ENCODE measurements at places on chromosomes 4 and X.

DNA sequence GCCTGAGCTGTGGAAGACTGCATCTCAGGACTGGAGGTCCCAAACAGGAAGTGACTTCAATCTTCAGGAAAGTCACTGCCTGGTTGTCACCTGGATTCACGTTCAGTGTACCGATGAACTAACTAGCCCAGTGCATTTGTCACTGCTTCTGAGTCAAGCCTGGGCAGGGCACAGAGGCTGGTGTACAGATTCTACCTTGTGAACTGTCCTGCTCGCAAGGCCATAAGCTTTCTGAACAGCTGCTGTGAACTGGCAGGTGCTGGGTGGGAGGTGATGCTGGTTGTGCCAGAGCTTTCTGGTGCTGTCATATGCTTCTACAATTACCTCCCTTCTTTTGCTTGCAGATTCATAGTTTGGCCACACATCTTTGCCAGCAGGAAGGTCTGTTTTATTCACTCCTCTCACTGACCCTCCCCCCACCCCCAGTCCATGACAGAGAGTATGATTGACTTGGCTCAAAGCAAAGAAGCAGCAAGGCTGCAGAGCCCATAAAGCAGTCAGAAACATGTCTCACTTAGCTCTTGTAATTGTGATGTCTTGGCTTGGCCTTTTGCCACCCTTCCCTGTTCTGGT, 40.5 kb downstream of the ZCCHC12 start:
- DNase-seq: no peak

GRCh38 chr4:52573551-52573950, 85.5 kb downstream of the USP46 start:
- DNase-seq: no peak

- no peak for DNase-seq
Observed at GRCh38 chr4:8207314-8207713, 8.2 kb downstream of the SH3TC1 start.

GRCh38 chr4:6047130-6047673, 29.0 kb upstream of the C4orf50 start:
- no peak for DNase-seq

DNA sequence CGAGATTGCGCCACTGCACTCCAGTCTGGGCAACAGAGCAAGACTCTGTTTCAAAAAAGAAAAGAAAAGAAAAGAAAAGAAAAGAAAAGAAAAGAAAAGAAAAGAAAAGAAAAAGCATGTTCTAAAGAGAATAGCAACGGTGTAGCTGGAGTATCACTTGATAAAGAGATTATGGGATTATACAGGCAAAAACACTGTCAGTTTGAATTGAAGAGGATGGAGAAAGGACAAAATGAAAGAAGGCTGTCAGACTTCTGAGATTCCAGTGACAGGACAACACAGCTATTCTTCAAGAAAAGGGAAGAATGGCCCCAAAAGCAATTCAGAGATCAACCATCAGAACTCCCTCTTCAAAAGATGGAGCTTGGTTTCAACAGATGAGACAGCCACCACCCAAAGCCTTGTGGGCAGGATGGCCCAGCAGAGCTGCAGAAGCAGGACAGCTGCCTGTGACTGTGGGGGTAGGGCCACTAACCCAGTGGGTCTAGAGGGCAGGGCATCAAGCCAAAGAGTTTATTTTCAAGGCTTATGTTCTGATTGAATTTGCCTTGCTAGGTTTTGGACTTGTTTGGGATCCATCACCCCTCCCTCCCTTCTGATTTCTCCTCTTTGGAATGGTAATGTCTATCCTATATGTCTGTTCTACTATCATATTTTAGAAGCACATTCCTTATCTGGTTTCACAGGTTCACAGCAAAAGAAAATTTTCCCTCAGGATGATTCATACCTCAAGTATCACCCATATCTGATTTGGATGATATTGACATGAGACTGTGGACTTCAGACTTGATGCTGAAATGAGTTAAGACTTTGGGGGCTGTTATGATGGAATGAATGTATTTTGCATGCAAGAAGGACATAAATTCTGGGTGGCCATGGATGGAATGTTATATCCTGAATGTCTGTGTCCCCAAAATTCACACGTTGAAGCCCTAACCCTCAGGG, 17.5 kb downstream of the RFC1 start:
- DNase-seq: no peak

- DNase-seq: no peak
Observed at GRCh38 chr4:144179152-144179739, 38.7 kb upstream of the GYPA start.

- DNase-seq: no peak
Observed at GRCh38 chr4:92299152-92299551, 4.6 kb upstream of the GRID2 start.

Data from NCI-H1092 treated with DMSO at 0.1 percent for 48 hours (cell line).